Fibroblast of skin of right biceps (primary cell): ENCODE measurements at places on chromosomes 7 and 10.

- peak; percentile 90 for DNase-seq
These were observed 33.5 kb downstream of the DPY19L1 start for GRCh38 chr7:35003679-35004303.

GRCh38 chr10:69742928-69743602, 58.6 kb upstream of the COL13A1 start:
- peak; percentile 41 for DNase-seq

DNA sequence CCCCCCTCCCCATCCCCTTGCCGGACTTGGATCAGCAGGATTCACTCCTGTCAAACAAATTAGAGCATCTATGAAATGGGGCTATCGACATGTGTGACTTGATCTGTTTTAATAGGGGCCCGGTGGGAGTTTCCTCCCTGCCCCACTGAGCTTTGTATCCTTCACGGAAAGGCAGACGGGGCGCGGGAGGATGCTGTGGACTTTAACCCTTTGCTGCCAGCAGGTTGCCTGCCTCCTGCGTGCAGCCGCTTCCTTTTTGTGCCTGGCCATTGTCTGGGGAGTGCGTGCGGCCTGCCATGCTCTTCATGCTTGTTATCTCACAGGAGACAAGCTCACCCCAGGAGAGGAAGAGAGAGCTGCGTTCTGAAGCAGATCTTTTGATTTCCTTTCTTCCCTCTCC, 512.8 kb upstream of the GALNT17 start:
- no peak for DNase-seq

GRCh38 chr10:130782467-130782866, 529.1 kb downstream of the TCERG1L start:
- DNase-seq, result no peak
